Fibroblast of skin of left biceps (primary cell): ENCODE measurements at places on chromosomes 7 and 10.

DNA sequence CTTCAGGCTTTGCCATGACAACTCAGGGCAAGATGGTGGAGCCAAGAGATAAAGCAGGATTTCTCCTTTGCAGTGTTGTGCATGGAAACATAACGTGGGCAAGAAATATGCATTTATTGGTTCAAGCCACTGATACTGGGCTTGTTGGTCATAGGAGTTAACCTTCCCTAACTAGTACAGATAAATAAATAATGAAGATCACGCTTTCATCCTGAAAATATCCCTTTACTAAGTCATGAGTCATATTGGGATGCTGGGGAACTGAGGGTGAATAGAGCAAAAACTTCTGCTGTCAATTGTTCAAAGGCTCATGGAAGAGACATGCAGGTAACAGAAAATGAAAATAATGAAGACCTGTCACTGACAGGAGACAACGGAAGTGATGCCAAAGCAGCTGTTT lies 55.5 kb downstream of the TES start:
- DNase-seq, result no peak

DNA sequence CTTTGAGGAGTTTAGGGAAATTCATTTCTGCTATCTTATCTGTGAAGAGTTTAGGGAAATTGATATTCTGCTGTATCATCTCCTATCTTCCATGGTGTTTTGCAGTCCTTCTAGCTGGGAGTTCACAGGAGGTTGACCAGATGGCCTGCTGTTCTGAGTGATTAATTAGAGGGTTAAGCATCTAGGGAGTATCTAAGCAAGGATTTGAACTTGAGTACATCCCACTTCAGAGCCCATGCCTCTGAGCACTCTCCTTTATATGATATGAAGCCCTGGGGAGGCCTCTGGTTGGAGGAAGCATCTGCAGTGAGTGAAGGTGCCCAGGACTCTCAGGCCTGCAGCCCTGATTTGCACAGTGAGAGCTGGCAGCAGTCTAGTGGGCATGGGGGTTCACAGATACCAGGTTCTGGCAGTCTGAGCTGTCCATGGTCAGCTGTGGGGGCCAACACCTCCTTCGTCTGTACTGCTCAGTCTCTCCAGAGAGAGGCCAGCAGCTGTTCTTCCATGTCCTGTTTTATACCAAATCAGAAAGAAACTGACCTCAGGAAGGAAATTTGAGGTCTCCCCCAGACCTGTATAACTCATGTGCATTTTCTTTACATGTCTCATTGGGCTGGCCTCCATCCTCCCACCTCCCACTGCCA lies 156.9 kb downstream of the PLCE1 start:
- no peak for DNase-seq

DNA sequence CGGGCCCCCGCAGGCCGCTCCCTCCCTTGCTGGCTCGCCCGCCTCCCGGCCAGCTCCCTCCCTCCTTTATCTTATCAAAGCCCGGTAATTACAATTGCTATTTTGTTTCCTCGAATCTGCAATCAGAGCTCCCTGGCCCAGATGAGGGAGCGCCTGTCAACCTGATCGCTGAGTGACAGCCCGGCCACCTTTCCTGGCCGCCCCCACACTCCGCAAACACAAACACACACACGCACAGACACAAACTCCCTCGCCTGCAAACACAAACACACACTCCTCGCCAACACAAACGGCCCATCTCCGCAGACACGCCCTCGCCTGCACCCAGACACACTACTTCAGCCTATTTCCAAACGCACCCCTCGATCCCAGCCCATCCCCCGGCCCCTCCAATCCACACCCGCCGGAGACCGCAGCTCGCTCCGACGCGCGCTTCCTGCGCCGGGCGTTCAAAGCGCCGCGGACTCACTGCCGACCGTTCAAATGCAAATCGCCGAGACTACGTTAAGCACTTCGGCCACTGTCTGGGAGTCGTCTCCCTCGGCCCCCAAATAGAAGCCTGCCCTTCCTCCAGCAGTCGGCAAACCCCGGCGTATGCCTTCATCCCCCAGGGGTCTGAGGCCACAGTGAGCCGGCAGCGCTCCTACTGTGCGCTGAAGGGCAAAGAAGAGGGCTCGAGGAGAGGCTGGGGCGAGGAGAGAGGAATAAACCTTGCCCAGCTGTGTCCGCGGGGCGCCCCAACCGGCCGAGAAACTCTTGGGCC lies 3.0 kb upstream of the FGF8 start:
- DNase-seq, result no peak

DNA sequence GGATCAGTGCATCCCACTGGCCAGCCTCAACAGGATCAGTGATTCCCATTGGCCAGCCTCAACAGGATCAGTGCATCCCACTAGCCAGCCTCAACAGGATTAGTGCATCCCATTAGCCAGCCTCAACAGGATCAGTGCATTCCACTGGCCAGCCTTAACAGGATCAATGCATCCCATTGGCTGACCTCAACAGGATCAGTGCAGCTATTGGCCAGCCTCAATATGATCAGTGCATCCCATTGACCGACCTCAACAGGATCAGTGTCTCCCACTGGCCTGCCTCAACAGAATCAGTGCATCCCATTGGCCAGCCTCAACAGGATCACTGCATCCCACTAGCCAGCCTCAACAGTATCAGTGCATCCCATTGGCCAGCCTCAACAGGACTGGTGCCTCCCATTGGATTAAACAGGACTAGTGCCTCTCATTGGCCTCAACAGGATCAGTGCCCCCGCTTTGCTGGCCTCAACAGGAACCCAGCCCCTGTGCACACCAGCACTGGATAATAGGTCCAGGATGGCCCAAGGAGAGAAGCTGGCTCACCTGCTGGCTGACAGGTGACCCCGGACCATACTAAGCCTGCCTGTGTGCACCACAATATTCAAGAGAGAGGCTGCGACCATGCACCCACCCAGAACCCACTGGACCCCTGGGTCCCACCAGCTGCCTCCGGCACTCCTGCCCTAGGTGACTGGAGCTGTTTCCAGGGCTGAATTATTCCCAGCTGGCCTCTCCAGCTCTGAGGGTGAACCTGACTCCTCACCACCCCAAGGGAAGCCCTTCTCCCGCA lies 59.9 kb downstream of the PDGFA start:
- no peak for DNase-seq

DNA sequence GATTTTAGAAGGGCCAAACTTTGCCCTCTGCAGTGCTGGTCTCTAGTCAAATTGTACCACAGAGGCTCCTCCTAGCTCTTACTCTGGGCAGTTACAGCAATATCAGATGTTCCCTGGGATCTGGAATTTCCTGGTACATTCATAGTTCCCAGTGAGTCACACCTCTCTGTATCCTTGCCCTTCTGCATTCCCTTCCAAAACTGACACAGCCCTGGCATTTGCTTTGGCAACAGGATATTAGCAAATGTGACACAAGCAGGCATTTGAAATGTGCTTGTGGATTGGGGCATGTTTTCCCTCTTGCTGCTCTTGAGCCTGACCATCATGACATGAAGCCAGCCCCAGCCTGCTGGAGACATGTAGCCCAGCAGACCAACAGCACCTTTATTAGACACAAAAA lies 284.7 kb upstream of the AKR1E2 start:
- peak; percentile 44 for DNase-seq

DNA sequence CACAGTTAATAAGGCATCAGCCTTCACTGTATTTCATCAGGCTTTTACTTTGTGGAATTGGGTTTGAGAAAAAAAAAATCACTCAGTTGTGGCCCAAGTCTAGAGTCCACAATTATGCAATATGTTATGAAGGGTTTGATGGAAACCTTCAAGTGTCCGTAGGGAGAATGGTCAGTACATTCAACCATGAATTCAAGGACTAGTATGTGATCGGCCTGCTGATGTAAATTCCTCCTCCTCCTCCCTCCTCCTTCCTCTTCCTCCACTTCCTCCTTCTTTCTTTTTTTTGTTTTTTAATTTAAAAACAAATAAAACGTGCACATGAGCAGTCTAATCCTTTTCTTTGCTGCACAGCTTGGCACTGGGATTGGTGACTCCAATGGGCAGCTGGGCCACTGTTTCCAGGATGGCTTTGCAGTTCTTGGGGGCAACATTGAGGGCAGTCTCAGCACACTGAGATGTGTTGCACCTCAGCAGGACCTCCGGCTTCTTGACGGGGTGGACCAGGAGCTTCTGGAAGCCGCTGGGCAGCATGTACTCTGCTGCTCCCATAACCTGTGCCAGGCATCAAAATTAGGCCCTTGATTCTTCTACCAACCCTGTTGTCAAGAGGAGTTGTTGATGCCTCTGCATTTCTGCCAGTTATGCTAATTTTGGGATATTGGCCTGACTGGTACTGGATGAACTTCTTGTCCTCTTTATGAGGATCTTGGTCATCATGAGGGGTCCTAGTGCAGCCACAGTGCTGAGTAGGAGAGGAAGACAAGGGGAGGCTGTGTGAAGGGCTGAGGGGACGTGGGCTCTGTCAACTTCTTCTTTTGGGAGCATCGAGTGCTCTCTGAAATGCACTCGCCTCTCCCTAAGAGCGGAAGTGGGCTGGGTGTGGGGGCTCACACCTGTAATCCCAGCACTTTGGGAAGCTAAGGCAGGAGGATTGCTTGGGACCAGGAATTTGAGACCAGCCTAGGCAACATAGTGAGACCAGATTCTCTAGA lies 9.3 kb upstream of the IL2RA start:
- DNase-seq, result no peak

DNA sequence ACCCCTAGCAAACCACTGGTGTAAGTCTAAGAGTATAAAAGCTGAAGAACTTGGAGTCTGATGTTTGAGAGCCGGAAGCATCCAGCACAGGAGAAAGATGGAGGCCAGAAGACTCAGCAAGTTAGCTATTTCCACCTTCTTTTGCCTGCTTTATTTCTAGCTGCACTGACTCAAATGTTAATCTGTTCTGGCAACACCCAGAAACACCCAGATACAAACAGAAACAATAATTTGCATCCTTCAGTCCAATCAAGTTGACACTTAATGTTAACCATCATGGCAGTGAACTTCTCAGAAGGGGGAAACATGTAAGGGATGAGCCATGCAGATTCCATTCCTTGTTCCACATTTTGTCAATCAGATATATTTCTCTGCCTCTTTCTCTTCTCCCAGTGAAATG lies 101.8 kb upstream of the FERD3L start:
- DNase-seq, result no peak

GRCh38 chr10:132702601-132703418 lies 83.1 kb downstream of the NKX6-2 start:
- DNase-seq, result no peak

- DNase-seq, result no peak
Observed at GRCh38 chr10:80949785-80950184, 412.1 kb downstream of the SH2D4B start.

DNA sequence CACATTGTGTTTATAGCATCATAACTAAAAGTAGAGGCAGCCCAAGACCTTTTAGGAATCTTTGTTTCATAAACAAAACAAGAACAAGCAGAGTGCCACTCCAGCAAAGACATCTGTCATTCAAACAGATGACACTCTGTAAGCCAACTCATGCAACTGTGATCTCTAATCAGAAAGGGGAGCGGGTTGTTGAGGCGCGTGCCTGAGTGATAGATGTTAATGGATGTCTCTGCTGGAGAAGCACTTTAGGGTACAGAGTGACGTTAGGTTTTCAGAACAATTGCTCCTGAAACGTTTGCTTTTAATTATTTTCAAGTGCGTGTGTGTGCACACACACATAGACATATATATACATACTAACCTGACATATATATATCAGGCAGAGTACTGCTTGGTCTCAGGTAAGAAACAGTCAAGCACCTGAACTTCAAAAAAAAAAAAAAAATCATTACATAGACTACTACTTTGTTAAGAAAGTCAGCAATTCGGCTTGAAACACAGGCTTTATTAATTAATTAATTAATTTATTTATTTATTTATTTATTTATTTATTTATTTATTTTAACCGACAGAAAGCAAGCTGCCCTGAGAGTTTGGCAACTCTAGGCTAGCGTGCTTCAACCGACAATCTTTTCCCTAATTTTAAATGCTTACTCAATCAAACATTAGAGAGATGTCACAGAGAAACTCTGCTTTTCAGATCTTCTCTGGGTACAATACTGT lies 109.1 kb downstream of the POU6F2 start:
- DNase-seq, result no peak

DNA sequence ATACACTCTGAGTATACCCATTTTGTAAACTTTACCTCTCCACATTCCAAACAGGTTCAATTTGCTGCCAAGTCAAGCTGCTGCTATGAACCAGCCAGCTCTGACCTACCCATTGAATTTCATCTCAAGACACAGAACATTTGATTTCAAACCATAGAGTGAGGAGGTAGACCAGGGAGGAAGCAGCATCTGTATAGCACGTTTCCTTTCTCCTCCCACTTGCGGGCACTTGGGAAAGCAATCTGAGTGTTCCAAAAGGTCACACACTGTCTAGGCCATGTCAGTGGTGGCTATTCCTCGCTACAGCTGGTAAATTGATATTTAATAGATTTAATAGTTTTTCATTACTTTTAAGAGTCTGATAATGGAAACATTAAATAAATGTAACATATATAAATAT lies 147.8 kb upstream of the EEPD1 start:
- no peak for DNase-seq

DNA sequence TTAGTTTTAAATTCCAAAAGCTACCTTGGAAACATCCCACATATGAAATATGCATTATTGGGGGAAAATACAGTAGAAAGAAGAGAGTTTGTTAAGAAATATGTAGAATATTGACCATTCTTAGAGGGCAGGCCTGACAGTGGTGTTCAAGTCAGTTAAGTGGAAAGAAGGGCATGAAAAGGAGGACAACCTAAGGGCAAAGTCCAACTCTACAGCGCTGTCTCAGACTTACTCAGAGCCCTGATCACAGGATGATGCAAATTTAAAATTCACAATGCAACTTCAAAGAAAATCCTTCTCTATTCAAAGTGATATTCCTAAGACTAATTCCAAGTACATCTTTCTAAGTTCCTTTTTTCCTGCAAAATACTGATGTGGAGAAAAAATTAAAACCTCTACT lies 139.1 kb upstream of the LRRTM3 start:
- DNase-seq, result no peak

- DNase-seq, result peak; percentile 71
Observed at GRCh38 chr10:97713339-97713825, at the start of gene MARVELD1. Gene MARVELD1 (plus strand): TSS chr10:97713730. CDS start chr10:97713877, 147 bp downstream.

- DNase-seq, result no peak
Observed at GRCh38 chr7:81629702-81630101, 140.1 kb downstream of the HGF start.

DNA sequence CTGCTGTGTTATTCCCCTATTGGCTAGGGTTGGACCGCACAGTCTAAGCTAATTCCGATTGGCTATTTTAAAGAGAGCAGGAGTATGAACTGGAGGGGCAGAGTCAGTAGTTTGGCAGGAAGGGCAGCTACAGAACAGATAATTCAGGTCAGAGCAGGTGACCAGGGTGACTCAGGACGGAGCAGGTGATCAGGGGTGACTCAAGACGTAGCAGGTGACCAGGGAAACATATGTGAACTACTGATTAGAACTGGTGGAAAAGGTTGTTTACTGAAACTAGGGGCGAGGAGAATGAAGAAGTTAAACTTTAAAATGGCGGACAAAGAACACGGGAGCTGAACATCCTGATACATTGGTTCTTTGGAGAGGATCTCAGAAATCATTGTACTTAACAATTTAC lies 102.3 kb downstream of the CCDC7 start:
- no peak for DNase-seq

GRCh38 chr7:30331338-30331737 lies 46.9 kb downstream of the ZNRF2 start:
- DNase-seq, result no peak
